ENCODE measurements at places on chromosomes 4 and X.

DNA sequence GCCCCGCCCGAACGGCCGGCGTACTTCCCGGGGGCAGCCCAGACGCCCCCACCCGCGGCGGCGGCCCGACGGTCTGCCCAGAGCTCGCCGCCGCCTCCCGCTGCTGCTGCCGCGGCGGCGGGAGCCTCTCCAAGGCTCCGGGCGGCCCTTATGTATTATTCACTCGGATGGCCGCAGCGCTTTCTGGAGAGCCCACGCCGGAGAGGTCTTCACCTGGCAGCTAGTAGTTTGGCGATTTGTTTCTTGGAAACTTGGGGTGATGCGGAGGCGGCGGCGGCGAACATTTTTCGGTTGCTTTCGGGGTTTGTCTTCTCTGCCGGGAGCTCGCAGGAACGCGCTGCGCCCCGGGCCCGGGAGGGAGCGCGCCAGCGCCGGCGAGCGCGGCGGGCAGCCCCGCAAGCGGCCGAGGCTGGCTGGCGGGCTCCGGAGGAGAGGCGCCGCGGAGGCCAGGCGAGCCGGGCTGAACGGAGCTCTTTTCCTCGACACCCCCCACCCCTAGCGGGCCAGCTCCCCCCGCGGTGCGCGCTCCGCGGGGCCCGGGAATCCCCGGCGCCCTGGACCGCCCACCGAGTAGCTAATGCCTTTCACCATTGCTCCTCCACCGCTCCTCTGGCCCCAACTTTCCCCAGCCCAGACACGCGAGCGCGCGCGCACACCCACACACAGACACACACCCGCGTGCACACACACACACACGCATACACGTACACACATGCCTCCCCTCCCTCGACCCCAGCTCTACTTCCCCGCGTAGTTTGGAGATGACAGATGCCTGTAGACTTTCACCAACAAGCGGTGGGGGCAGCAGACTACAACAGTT, 113.5 kb downstream of the DHX15 start:
- DNase-seq, result peak; percentile 55

- no peak for DNase-seq
Observed at GRCh38 chr4:161252520-161253141, 911.2 kb downstream of the FSTL5 start.

GRCh38 chr4:56757261-56757746, 64.2 kb downstream of the SPINK2 start:
- peak; percentile 83 for DNase-seq

DNA sequence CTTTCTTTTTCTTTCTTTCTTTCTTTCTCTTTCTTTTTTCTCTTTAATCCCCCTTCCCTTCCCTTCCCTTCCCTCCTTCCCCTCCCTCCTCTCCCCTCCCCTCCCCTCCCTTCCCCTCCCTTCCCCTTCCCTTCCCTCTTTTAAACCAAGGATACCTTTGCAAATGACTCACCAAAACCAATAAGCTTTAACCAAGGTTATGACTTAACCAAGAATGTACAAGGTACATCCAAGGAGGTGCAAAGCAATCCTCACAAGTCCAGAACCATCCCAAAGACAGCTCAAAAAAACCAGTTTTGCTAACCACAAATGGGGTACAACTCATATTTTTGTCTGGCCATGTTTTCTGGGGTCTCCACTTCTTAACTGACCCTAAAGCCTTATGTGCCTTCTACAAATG, 174.7 kb upstream of the PPP1R2C start:
- DNase-seq, result no peak

DNA sequence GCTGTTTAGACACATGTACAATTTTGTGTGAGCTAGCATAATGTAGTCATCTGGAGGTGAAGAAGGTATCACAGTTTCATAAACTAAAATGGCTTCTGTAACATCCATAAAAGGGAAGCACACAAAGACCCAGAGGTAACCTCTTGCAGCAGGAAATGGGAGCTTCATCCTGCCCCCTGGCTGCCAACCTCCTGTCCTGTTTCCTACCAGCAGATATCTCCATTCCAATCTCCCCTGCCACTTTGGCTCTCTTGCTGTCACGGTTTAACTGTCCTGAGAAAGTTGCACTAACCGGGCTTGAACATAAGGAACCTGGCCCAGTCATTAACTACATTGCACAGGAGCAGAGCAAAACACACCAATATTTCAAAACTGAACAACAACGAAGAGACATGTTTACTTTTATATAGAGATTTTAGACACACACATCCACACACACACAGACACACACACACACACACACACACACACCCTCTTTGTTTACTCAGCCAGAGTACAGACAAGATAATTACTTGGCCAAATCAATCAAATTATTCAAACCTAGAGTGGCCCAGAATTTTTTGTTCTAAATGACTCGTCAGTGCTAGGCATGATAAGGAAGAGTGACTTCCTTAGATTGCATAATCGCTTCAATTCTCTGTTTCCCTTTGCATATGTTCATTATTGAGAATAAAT, 24.2 kb downstream of the MID2 start:
- DNase-seq, result peak; percentile 1

GRCh38 chr4:129455482-129455881, 359.5 kb downstream of the C4orf33 start:
- DNase-seq, result no peak

DNA sequence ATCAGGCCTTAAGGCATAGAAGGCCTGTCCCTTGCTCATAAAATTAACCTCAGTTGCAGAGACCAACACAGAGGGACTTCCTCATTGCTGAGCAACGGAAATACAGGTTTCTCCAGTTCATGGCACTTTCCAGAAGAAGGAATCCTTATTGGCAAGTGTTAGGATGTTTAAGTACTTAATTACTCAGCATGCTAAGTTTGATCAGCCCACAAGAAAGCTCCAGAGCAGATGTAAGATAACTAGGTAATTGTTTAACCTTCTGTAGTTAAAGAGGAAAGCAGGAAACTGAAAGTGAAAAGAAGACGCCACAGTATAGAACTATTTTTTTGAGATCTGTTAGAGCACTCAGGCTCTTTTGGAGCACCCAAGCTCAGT, 33.5 kb downstream of the SMS start:
- DNase-seq, result no peak

- DNase-seq, result no peak
Observed at GRCh38 chr4:167079762-167080161, 154.5 kb downstream of the SPOCK3 start.

DNA sequence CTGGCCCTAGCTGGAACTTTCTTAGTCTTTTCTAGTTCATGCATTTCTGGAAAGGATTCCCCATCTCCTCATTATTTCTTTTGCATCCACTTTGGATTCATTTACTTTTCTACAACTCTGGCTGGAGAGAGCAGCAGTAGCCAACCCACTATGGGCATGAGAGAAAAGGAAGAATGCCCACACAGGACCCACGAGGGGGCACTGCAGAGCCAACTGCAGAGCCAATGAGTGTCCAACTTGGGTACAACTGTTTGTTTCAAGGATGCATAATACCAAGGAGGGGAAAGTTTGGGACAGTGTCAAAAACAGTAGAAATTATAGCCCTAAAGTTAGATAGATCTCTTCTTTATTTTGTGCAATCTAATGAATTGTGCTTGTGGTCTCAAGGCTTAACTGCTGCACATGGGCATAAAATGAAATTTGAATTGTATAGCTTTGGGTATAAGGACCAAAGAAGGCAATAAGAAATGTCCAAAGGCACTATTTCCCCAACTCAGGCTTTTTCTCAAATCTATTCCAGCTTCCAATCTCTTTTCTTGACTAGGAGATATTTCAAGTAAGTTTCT, 230.6 kb downstream of the NSUN7 start:
- DNase-seq, result no peak

DNA sequence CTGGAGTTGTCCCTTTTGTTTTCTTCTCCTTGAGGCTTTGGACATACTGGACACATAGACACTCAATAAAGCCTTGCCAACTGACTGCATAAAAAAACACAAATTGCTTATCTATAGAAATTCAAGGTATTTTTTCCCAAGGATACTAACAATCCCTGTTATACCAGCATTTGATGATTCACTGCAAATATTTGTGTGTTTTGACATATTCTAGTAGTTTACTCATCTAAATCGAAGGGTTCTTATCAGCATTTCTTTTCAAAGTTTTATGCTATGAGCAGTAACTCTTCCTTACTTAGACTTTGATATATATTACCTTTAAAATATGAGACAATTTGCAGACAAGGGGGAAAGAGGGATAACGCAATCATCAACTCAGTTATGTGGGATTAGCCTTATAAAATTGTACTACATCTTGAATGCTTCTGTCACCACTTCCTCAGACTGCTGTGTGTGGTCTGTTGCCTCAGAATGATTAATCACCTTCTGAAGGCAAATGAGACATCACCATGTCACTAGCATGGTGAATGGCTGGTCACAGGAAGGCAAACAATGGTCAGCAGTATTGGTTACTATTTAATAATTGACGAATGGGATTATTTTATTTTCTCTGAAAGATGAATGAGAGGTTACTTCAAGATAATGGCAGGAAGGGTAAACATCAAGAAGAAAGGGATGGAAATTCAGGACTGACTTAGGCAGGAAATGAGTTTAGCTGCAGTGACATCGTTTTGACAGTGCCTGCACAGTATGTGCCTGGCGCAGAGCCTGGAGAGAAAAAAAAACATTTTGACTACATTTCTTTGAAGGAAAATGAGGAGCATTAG, 544.3 kb upstream of the CNKSR2 start:
- peak; percentile 67 for DNase-seq

DNA sequence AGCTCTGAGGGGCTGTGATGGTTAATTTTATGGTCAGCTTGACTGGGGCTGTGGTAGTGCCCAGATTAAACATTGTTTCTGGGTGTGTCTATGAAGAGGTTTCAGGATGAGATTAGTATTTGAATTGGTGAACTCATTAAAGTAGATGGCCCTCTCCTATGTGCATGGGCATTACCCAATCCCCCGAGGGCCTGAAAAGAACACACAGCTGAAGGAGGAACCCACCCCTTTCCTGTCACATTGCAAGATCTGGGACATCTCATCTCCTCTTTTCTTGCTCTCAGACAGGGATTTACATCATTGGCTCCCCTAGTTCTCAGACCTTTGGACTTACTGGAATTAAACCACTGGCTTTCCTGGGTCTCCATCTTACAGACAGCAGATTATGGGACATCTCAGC, 29.4 kb upstream of the NDP start:
- DNase-seq, result no peak

GRCh38 chr4:52823702-52824092, 38.4 kb upstream of the RASL11B start:
- DNase-seq, result no peak

- DNase-seq, result no peak
Observed at GRCh38 chr4:158821228-158821971, 52.6 kb downstream of the FNIP2 start.

GRCh38 chr4:14532436-14532835, 469.8 kb upstream of the CPEB2 start:
- DNase-seq, result no peak

DNA sequence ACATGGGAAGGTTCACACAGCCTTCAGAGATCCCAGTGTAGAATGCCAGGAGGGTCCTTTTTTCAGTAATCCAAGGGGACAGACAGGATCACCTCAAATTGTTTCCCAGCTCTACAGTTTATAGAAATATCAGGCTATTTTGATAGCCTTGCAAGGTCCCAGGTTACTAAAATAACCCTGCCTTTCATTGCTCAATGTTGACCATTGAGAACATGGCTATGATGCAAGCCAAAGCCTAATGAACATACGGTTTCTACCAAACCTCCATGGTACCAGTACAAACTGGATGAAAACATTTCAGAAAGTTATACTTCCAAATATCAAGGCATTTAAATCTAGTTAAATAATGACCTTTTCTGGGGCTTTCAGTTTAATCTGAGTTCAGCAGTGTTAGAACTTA, 151.5 kb downstream of the PLS3 start:
- no peak for DNase-seq

GRCh38 chrX:41607264-41607832, 81.4 kb upstream of the GPR34 start:
- DNase-seq, result no peak

- no peak for DNase-seq
Observed at GRCh38 chrX:113726898-113727297, 857.0 kb upstream of the HTR2C start.

DNA sequence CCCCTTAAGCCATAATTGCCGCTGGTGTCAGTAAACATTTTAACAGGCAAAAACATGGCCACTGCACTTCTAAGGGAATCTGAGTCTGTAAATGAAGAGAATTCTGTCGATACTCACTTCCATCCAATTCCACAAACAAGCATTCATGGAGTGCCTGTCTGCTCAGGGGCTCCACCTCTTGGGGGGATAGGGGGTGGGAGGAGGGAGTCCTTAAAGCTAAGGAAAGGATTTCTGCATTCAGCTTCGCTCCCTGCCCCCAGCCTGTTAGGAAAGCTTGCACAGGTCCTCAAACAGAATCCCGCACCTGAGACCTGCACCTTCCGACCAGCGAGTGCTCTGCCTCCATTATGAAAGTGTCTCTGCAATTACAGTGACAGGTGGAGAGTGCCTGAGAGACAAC, 130.2 kb upstream of the KIT start:
- DNase-seq, result no peak

DNA sequence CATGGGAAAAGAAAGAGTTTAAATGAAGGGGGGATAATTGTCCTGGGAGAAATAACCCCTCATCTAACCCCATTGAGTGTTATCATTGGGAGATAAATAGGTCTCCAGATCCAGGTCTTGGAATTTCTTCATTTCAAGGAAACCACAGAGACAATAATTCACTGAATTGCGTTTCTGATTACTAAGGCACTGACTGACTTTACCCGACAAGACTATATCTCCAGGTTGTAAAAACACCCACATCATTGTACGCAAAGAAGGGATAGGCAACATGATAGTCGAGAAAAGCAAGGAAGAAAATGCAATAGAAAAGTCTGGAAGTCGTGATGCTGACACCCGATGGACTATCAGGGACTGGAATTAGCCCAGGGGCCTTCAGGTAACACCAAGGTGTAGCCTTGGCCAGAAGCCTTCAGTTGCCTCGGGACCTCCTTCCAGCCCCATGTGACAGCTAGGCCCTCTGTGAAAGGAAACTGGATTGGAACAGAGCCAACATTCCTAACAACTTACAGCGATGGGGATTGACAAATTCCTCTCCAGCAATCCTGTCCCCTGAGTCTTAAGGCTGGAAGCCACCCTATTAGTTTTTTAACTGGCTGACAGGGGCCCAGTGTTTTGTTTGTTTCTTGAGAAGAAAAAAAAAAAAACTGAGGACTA, 46.5 kb upstream of the RAB9B start:
- peak; percentile 81 for DNase-seq

Measured in fibroblast of skin of right quadriceps (primary cell).